ENCODE measurements at places on chromosomes 12 and 14.

- no peak for DNase-seq
Observed at GRCh38 chr14:100065942-100066574, 836 bp downstream of the EVL start.

- no peak for DNase-seq
Observed at GRCh38 chr14:85533023-85533860, 3.3 kb downstream of the FLRT2 start.

GRCh38 chr14:29527286-29527685, 400.4 kb downstream of the PRKD1 start:
- DNase-seq = no peak

DNA sequence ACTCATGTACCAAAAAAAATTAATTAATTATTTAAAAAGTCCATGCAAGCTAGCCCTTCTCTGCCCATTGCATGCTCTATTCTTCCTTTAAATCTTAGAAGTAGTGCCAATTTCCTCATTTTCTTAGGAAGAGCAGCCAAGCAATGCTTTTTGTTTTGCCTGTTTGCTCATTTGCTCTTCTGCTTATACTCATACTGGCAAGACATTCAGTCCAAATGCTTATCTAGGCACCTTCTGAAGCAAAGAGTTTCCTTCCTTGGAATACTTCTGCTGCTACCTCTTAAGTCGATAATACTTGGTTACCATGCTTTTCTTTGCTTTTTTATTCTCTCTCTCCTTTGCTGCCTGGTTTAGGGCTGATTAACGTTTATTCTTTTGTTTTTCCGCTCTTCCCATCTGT, 1318.3 kb downstream of the AACS start:
- DNase-seq = no peak

- DNase-seq = no peak
Observed at GRCh38 chr14:100526057-100526456, 61.2 kb downstream of the BEGAIN start.
